HFFc6 (cell line): ENCODE measurements at places on chromosomes 4 and X. TPM values are rescaled to one million over a fixed set of nuclear protein-coding genes. Genes with fewer than 3 reads are reported as not detected.

DNA sequence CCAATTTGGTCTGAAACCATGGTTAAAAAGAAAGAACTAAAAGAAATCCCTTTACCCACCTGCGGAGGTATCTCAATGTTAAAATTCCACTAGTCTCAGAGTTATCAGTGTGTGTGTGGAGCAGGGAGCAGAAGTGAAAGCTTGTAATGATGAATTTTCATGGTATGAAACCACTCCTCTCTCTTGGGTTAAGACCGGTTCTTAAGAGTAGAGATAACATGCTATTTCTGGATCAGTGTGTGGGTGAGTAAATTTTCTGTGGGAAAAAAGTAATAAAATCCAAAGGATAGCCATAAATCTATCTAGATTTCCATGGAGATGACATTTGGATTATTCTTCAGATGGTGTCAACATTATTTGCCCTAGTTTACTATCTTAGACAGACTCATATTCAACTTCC is 3.2 kb downstream of the FGF13 start:
- DNase-seq: no peak

DNA sequence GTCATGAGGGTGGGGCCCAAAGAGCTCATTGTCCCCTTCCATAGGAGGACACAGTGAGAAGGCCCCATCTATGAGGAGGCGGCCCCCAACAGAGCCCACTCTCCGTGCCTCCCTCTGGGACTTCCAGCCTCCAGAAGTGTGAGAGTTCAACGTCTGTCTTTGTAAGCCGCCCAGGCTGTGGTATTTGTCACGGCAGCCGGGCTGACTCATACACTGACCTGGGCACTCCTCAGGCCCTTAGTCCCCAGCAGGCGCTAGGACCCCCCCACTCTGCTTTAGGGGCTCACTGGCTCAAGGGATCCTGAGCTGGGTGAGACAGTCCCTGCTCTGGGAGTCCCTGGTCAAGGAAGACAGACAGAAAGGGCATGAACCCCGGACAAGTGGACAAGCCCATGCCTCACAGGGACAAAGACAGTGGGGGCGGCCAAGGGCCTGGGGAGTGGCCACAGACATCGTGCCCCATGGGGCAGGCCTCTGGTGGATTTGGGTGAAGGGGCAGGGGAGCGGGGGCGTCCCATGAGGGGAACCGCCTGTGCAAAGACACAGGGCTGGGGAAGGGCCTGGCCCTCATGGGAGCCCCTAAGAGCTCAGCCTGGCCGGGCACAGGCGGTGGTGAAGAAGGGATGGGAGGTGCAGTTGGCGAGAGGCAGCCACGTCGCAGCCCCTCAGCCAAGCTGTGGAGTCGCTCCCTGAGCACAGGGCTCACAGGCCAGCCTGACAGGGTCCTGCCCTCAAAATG is 21.5 kb downstream of the ABLIM2 start:
- no peak for DNase-seq

DNA sequence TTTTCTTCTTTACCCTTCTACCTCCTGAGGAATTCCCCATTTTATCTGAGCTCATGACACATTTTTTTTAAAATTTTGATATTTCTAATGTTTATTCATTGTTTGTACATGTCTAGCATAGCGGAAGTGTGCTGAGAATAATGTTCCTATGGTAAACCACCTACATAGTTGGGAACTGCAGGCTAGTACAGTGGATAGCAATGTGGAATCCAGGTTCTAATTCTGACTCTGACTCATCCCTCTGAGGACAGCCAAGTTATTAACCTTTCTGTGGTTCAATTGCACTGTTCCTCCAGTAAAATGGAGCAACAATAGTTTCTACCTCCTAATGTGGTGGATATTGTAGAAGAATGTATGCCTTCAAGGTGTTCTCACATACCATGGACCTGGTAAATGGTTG is 20.6 kb upstream of the APELA start:
- no peak for DNase-seq

DNA sequence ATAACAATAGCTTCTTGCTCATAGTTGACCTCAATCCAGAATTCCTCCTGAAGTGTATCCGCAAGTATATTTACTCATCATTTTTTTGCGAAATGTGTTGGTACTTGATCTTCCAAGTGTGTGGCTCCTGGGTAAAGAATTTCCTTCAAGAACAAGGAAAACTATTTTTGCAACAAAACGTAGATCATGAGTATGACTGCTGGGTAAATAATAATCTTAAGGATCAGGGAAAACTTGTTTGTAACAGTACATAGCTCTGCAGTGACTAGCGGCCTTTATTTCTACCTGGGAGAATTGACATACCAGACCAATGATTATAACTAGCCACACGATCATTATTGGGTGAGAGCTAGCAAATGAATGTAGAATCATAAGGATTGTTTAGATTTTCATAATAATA is 1311.7 kb downstream of the ARAP2 start:
- DNase-seq: no peak

The KLF8 gene
- 0.07 to 0.12 TPM (median 0.09 TPM) in 3 replicates for total RNA-seq

The EGF gene
- 0.42 and 1.1 TPM in 2 replicates for total RNA-seq

The LIMCH1 gene
- 15.7 to 206 TPM (median 16.1 TPM) in 3 replicates for total RNA-seq
